Activated CD4-positive, alpha-beta T cell treated with anti-CD3 and anti-CD28 coated beads for 36 hours (primary cell): ENCODE measurements at places on chromosomes 1 and 21. TPM values are rescaled to one million over a fixed set of nuclear protein-coding genes. Genes with fewer than 3 reads are reported as not detected.

DNA sequence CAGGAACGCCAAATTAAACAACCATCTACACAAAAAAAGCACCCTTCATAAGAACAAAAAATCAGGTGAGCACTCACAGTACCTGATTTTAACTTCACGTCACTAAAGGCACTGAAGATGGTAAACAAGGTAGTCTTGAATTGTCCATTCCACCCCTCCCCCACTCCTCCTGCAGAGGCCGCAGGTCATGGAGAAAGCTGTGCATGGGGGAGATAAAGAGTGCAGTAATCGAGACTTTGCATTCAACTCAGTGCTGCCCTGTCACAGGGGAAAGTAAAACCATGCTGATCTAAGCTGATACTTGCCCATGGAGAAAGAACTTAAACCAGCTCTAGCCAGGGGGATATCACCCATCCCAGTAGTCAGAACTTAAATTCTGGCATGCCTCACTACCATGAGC lies 61.4 kb upstream of the LRIF1 start:
- H3K36me3 ChIP-seq, result no peaks in the 10 kb centered on the region
- DNase-seq, result no peak
- no peak overlapping the region for H3K4me3 ChIP-seq

- no peak overlapping the region for H3K4me3 ChIP-seq
- no peak overlapping the region for H3K27ac ChIP-seq
- no peaks in the 10 kb centered on the region for H3K27me3 ChIP-seq
- H3K4me1 ChIP-seq, result peaks cover 34% of the 10 kb centered on the region
These were observed 28.7 kb downstream of the RSPH1 start for GRCh38 chr21:42467140-42467983.

- H3K36me3 ChIP-seq, result no peaks in the 10 kb centered on the region
- H3K4me1 ChIP-seq, result no peaks in the 10 kb centered on the region
- H3K27me3 ChIP-seq, result peaks cover 3% of the 10 kb centered on the region
These were observed 2.4 kb upstream of the PRAMEF18 start for GRCh38 chr1:13228343-13228781.

DNA sequence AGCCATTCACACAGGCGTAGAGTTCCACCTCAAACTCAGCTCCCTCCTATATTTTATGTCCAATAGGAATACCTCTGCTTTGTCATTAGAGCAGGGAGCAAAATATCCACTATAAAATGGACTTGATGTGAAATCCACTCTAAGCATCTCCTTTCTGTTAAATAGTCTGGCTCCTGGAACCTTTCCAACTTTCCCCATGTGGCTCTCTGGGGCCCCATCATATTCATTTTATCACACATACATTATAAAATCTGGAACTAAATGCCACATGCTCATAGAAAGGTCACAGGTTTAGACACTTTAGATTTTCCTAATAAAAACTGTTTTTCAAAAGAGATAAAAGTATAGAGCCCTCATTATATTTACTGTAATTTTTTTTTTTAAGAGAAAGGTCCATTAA lies 82.1 kb downstream of the PTPN14 start:
- H3K4me3 ChIP-seq, result no peak overlapping the region
- no peak overlapping the region for H3K27ac ChIP-seq
- H3K36me3 ChIP-seq, result no peaks in the 10 kb centered on the region
- no peak for DNase-seq
- H3K27me3 ChIP-seq, result peaks cover 9% of the 10 kb centered on the region
- peaks cover 11% of the 10 kb centered on the region for H3K4me1 ChIP-seq

The TCHH gene
- not detected for total RNA-seq

The HP1BP3 gene
- 269 TPM for total RNA-seq

DNA sequence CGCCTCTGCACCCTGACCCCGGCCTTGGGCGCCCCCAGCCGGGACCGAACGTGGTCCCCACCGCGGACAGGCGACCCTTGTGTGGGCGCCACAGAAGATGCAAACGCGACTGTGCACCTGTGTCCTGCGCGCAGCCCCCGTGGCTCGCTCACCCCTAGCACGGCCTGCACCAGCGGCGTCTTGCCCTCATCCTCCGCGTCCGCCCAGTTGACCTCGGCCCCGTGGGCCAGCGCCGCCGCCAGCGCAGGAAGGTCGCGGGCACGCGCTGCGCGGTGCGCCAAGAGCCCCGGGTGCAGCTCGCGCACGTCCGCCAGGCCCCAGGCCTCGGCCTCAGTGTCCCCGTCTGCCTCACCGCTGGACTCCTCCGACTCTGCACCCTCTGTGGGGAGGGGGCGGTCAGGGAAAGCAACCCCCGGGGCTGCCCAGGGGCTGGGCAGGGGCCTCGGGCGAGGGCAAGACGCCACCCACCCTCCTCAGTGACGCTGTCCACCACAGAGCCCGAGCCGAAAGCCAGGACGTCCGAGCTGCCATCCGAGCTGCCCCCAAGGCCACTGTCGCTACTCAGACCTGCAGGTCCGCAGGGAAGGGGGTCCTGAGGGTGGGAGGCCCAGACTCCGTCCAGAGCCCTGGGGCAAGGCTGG lies 13.4 kb downstream of the ACAP3 start:
- no peak overlapping the region for H3K27ac ChIP-seq

DNA sequence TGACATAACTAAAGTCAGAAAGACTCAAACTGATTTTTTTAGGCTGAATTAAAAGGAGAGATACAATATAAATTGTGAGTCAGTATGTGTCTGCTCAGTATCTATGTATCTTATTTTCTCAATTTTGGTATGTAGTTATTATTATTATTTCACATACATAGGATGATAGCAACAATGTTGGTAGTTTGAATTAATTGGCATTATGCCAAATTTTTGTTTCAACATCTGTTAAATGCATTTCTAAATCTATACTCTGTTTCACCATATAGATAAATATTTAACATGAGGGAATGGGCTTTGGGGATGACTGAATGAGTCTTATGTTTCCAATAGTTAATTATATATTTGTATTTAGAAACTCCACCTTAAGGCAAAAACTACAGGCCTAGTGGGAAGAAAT lies 12.6 kb upstream of the HMCN1 start:
- H3K27me3 ChIP-seq, result peaks cover 5% of the 10 kb centered on the region
- no peaks in the 10 kb centered on the region for H3K4me1 ChIP-seq
- no peak for DNase-seq
- H3K36me3 ChIP-seq, result no peaks in the 10 kb centered on the region
- H3K27ac ChIP-seq, result no peak overlapping the region

- no peaks in the 10 kb centered on the region for H3K4me1 ChIP-seq
- H3K36me3 ChIP-seq, result no peaks in the 10 kb centered on the region
- H3K27me3 ChIP-seq, result no peaks in the 10 kb centered on the region
- no peak overlapping the region for H3K27ac ChIP-seq
- H3K4me3 ChIP-seq, result no peak overlapping the region
- no peak for DNase-seq
These were observed 81.6 kb downstream of the ADSS2 start for GRCh38 chr1:244370060-244370637.

DNA sequence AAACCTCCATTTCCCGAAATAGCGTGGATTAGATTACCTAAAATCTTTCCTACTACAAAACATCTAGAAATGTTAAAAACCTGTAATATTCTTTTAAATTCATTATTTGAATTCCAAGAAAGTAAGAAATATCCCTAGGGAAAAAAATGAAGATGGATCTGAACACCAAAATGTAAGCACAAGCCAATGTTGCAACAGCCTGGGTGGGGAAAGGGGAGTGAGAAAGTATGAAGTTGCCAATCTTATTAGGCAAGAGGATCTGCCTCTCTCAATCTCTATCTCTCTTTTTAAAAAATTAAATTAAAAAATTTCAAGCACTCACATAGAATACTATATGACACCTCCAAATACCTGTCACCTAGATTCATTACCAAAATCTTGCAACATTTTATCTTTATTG lies 74.9 kb upstream of the IRF2BP2 start:
- no peaks in the 10 kb centered on the region for H3K27me3 ChIP-seq
- no peaks in the 10 kb centered on the region for H3K36me3 ChIP-seq
- H3K4me3 ChIP-seq, result no peak overlapping the region
- no peak for DNase-seq

The OR2L13 gene
- not detected for total RNA-seq

GRCh38 chr1:230066031-230066430 lies 1.0 kb upstream of the GALNT2 start:
- H3K36me3 ChIP-seq, result peaks cover 7% of the 10 kb centered on the region
- peaks cover 36% of the 10 kb centered on the region for H3K4me1 ChIP-seq
- H3K27ac ChIP-seq, result peak overlapping the region; percentile 74
- H3K27me3 ChIP-seq, result no peaks in the 10 kb centered on the region
- DNase-seq, result no peak

DNA sequence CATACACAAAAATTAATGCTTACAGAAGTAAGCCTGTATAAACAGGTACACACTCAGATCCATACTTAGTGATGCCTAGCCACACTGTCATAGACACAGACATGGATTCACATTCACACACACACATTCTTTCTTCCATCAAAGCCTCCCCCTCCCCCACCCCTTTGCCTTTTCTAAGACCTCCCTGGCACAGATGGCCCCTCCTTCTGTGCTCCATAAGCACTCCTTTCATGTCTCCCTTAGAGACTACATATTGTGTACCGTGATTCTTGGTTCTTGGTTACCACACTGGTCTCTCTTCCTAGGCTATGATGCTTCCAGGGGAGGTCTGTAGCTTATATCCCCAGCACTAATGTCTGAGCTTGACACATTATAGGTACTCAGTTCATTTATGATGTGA lies 2.0 kb upstream of the NHLH2 start:
- peaks cover 5% of the 10 kb centered on the region for H3K4me1 ChIP-seq
- DNase-seq, result no peak
- no peaks in the 10 kb centered on the region for H3K36me3 ChIP-seq
- H3K27ac ChIP-seq, result no peak overlapping the region

The SLC25A34 gene
- 0.86 TPM for total RNA-seq

GRCh38 chr1:156795787-156796186 lies 20.9 kb downstream of the SH2D2A start:
- no peaks in the 10 kb centered on the region for H3K4me1 ChIP-seq
- no peaks in the 10 kb centered on the region for H3K27me3 ChIP-seq
- H3K4me3 ChIP-seq, result no peak overlapping the region
- H3K36me3 ChIP-seq, result peaks cover 69% of the 10 kb centered on the region

GRCh38 chr1:236039740-236040685 lies 24.9 kb downstream of the NID1 start:
- DNase-seq, result no peak
- no peak overlapping the region for H3K4me3 ChIP-seq
- no peaks in the 10 kb centered on the region for H3K36me3 ChIP-seq
- H3K27ac ChIP-seq, result no peak overlapping the region
- H3K27me3 ChIP-seq, result peaks cover 5% of the 10 kb centered on the region
- no peaks in the 10 kb centered on the region for H3K4me1 ChIP-seq

The C1orf185 gene
- not detected for total RNA-seq

The C1QTNF12 gene
- total RNA-seq, result 1.6 TPM

- peak overlapping the region; percentile 43 for H3K27ac ChIP-seq
- H3K4me1 ChIP-seq, result peaks cover 27% of the 10 kb centered on the region
- H3K4me3 ChIP-seq, result no peak overlapping the region
- no peaks in the 10 kb centered on the region for H3K27me3 ChIP-seq
- H3K36me3 ChIP-seq, result peaks cover 64% of the 10 kb centered on the region
These were observed 8.0 kb downstream of the ELOA start for GRCh38 chr1:23751050-23751814.

The F13B gene
- not detected for total RNA-seq

DNA sequence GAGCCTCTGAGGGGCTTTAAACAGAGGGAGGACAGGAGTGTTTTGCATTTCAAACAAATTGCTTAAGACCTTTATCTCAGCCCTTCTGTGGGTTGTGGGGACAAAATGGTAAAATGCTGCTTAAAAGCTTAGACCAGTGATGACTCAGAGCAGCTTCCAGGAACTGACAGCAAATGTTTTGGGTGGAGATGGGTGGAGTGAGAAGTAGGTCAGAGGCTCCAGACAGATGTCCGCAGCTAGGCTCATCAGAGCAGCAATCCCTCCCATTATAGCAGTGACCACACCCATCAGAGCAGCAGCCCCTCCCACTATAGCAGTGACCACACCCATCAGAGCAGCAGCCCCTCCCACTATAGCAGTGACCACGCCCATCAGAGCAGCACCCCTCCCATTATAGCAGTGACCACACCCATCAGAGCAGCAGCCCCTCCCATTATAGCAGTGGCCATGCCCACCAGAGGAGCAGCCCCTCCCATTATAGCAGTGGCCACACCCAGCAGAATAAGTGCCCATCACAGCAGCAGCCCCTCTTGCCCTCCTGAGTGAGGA lies 532.2 kb downstream of the MATN1 start:
- H3K27ac ChIP-seq, result no peak overlapping the region
- H3K4me3 ChIP-seq, result no peak overlapping the region
- peak; percentile 20 for DNase-seq

DNA sequence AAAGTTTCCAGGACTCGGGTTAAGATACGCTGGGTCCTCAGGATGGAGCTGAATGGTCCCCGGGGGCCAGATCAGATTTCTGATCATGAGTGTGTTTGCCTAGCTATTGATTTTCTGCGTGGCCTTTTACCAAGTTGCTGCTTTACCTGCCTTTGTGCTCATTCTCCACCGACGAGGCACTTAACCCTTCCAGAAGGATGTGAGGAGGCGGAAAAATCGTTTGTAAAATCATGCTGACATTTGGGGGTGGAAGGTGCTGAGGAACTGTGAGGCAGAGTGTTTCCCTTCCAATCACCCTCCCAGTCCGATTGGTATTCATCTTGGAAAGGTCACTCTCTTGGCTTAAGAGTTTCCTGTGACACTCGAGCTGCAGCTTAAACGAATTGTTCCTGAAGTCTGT lies 337.1 kb upstream of the KAZN start:
- H3K27me3 ChIP-seq, result no peaks in the 10 kb centered on the region
- H3K4me1 ChIP-seq, result no peaks in the 10 kb centered on the region
- no peak overlapping the region for H3K4me3 ChIP-seq
- H3K36me3 ChIP-seq, result no peaks in the 10 kb centered on the region

GRCh38 chr1:203340112-203340790 lies 10.7 kb downstream of the FMOD start:
- DNase-seq, result peak; percentile 75
- peaks cover 27% of the 10 kb centered on the region for H3K4me1 ChIP-seq

The TNNT2 gene
- not detected for total RNA-seq

DNA sequence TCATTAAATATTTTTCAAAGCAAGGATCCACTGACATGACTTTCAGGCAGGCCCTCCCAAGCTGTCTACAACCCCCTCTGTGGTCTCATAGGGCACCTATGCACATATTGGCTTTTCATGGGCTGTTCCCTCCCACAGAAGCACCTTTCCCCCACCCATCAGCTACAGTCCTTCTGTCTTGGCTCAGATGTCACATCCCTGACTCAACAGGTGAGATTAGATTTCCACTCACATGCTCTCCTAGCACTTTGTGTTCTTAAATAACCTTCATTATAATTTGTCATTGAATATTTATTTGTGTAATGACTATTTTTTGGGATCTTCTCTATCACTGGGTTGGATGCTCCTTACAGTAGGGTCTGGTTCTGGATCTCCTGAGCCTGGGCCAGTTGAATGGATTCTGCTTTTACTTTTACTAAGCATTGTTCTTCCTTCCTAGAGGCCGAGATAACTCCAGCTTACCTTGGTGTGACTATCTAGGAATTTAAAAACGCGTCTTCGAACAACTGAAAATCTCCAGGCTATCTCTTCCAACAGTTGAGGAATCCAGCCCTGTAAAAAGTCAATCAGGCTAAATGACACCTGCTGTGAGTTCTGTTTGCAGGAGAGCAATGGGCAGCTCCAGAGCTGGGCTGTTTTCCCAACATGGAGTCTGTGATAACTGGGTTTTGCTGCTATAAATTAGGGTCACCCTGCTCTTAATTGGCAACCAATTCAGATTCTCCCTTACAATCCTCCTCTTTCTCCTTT lies 16.2 kb downstream of the ROR1 start:
- no peaks in the 10 kb centered on the region for H3K36me3 ChIP-seq
- H3K27ac ChIP-seq, result no peak overlapping the region
- no peaks in the 10 kb centered on the region for H3K27me3 ChIP-seq
- H3K4me1 ChIP-seq, result no peaks in the 10 kb centered on the region
- no peak overlapping the region for H3K4me3 ChIP-seq
- no peak for DNase-seq

- H3K36me3 ChIP-seq, result no peaks in the 10 kb centered on the region
- no peak overlapping the region for H3K4me3 ChIP-seq
- DNase-seq, result no peak
These were observed 239.2 kb downstream of the ATG4C start for GRCh38 chr1:63023171-63023570.
